ENCODE measurements at places on chromosomes 6 and 20.

- no peak for DNase-seq
Measured at GRCh38 chr20:48069596-48069995, 284.3 kb upstream of the SULF2 start.

DNA sequence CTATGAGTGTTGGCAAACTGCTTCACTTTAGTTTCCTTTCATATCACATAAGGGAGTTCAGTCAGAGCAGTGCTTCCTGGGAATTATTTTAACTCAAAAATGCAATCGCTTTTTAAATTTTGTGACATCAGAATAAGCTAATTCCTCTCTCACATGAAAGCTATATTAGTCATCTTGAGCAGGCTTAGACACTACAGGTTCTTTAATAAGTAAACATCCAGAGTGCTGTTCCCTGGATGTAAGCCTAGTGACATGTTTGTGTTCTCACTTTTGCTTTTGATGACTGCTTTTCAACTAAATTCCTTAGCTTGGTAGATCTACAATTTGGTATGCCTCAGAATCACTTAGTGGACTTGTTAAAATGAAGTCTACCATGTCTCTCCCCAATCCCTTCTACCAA, 252.7 kb upstream of the POU3F2 start:
- DNase-seq: no peak

- no peak for DNase-seq
Measured at GRCh38 chr6:47478233-47479139, 897 bp downstream of the CD2AP start.

- DNase-seq: no peak
Measured at GRCh38 chr20:13856354-13856753, 71.5 kb downstream of the NDUFAF5 start.

GRCh38 chr20:44690781-44691423, 24.3 kb upstream of the CCN5 start:
- DNase-seq: no peak

GRCh38 chr6:8207191-8207868, 105.0 kb upstream of the EEF1E1 start:
- no peak for DNase-seq

GRCh38 chr20:10920396-10920795, 246.6 kb upstream of the JAG1 start:
- DNase-seq: no peak

Data from SK-N-MC (cell line).